ENCODE measurements at places on chromosomes 5 and 9.

- no peak for DNase-seq
Measured at GRCh38 chr5:37988454-37989046, 148.7 kb upstream of the GDNF start.

DNA sequence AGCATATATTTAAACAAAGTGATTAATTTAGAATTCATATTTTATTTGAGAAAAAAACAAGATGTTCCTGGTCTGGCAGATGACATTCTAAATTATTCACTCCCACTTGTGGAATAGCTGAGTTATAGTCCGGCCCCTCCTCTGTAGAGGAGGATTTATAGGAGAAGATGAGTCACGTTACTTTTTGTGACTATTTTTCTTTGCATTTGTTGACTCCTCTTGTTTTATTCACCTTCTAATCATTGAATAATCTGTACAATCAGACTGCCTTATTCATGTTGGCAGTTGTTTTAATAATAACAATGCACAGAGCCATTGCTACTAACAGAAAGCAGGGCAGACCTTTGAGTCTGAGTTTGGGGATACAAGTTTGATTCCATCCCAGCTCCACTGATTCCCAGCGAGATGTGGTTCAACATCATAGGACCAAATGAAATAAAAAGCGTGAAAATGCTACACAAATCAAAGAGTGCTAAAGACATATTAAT, 23.2 kb downstream of the DOCK8 start:
- DNase-seq: no peak

DNA sequence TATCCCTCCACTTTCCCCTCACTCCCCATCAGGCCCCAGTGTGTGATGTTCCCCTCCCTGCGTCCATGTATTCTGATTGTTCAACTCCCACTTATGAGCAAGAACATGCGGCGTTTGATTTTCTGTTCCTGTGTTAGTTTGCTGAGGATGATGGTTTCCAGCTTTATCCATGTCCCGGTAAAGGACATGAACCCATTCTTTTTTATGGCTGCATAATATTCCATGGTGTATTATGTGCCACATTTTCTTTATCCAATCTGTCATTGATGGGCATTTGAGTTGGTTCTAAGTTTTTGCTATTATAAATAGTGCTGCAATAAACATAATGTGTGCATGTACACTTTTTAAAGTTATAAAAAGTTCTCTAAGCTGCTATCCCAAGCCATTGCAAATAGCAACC, 75.6 kb downstream of the ERBIN start:
- no peak for DNase-seq

GRCh38 chr9:84604223-84604622, 65.3 kb upstream of the NTRK2 start:
- DNase-seq: no peak

GRCh38 chr9:133973111-133973790, 18.9 kb downstream of the VAV2 start:
- no peak for DNase-seq

DNA sequence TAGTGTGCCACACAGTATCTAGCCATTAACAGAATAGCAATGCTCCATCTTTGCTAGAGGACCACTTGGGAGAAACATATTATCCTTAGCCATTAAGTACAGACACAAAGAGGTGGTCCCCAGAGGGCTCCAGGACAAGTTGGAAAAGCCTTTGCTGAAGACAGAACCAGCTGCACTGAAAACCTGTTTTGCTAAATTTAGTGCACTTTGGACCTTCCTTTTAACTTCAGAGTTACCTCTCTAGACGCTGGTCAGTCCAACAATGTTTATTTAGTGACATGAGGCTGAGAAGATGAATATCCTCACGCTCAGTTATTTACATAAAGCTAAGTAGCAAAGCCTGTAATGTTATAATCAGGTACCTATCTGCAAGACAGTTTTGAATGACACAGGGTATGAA, 265.0 kb upstream of the ZNF608 start:
- no peak for DNase-seq
